ENCODE measurements at places on chromosomes 3 and 15.

GRCh38 chr3:195450731-195451229, 8.0 kb upstream of the ACAP2 start:
- no peak for DNase-seq

DNA sequence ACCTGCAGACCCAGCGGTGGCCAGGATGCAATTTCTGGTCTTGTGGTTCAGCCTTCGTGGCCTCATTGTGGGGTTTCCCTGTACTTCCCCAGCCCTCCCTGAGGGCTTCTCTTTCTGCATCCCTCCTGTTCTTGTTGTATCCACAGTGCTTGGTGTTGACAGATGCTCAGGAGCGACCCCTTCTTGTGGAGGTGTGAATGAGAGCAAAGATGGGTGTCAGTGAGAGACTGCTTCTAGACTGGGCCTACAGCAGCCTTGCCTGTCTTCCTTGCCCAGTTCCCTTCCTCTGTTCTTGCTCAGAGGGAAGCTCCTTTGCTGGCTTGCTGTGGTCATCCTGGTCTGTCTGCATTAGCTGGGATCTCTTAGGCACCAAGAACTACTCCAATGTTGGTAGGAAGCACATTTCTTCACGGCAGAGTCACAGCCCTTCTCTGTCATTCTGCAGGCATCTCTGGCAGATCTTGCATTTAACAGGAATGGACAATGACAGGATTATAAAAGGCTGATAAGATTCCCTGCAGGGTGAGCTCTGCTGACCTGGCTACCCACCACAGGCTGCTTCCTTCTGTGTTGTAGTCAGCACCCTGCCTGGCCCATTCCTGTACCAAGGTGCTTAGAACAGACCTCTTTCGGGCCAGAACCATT, 317.8 kb upstream of the C2CD4B start:
- no peak for DNase-seq

GRCh38 chr15:75532413-75533250, 46.5 kb downstream of the PTPN9 start:
- no peak for DNase-seq

- no peak for DNase-seq
These were observed 353.9 kb upstream of the ROPN1 start for GRCh38 chr3:124345845-124346244.

DNA sequence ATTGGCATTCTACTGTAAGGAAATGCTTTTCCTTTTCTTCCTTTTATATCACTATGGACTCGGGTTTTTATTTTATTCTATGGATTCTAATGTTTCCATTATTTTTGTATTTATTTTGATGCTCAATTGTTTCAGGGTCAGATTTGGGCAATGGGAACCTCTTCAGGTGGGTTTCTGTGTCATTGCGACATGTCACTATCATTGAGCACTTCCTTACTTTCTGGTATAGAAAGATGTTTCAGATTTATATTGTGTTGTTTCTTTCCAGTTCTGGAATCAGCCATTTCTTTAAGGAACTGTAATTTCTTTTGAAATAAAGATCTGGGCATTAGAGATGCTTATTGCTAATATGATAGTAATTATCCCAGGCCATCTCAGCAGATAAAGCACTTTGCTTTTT, 21.8 kb downstream of the GALK2 start:
- DNase-seq = no peak

- no peak for DNase-seq
These were observed 34.6 kb upstream of the TMEM45A start for GRCh38 chr3:100457811-100458210.

DNA sequence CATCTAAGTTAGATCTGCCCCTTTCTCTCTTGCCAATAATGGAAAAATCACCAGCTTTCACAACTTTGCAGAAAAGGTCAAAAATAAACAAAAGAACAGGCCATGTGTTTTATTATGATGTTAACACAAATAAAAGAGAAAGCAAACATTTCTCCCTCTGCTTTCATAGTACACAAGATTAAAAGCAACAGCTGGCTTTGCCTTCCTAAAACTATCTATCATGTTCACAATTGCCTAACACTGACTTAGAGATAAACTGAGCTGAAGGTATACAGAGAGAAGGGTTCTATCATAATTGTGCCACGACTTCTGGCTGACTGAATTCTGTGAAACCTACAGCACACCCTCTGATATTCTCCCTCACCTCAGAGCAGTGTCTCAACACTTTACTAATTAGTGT, 29.4 kb downstream of the AADAC start:
- no peak for DNase-seq
